ENCODE measurements at places on chromosomes 7 and 10.

DNA sequence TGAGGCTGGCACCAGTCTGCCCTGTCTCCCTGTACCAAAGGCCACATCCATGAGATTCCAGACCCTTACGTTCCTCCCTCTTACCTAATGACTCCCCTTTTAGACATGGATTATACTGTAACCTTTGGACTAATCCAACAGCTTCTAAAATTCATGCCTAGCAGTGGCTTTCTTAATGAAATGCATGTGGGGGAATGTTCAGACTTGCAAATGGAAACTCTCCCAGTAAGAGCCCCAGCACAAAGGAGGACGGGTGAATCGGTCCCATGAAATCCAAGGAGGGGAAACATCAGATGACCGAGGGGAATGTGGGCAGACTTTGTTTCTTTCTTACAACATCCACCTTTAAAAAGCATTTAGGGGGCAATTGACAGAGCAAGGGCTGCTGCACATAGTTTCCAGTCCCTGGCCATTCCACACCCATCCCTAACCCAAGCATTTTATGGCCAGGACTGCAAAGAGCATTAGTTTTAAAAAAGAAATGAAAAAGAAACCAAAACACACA is 71.5 kb downstream of the COL13A1 start:
- DNase-seq: no peak

GRCh38 chr10:110029450-110029849 is 21.7 kb downstream of the ADD3 start:
- no peak for DNase-seq

DNA sequence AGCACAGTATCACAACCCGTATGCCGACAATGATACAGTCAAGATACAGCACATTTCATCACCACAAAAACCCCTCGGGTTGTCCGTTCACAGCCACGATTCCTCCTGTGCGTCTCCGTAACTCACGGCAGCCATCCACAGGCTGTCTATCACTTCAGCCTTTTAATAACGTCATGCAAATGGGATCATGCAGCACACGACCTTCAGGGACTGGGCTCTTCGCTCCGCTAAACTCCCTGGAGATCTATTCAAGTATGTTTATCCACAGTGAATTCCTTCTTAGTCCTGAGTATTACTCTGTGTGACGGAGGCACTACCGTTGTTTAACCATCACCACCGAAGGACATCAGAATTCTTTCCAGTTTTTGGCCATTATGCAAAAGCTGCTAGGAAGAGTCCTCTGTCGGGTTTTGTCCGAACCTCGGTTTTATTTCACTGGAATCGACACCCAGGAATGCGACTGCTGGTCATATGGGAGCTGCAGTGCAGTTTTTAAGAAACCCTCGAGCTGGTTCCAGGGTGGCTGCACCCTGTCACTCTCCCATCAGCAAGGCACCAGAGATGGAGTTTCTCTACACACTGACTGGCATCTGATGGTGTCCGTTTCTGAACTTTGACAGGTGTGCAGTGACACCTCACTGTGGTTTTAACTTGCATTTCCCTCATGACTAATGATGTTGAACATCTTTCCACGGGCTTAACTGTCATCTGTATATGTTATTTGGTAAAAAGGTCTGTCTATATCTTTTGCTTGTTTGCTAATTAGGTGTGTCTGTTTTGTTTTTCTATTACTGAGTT is 193.6 kb downstream of the MAD1L1 start:
- DNase-seq: no peak

DNA sequence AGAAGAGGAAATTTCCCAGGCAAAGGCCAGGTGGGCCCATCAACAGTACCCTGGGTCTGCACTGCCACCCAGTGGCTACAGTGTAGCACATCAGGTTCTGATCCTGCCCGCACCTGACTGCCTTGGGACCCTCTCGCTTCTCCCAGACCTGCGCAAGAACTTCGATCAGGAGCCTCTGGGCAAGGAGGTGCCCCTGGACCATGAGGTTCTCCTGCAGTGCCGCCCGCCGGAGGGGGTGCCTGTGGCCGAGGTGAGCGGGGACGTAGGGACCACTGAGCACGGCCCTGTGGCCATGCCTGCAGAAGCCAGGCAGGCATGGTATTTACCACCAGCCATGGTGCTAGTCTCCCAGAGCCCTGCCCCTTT is 33.9 kb upstream of the SLC29A3 start:
- DNase-seq: peak; percentile 10

GRCh38 chr10:87053577-87054181 is 33.6 kb downstream of the FAM25A start:
- DNase-seq: no peak

DNA sequence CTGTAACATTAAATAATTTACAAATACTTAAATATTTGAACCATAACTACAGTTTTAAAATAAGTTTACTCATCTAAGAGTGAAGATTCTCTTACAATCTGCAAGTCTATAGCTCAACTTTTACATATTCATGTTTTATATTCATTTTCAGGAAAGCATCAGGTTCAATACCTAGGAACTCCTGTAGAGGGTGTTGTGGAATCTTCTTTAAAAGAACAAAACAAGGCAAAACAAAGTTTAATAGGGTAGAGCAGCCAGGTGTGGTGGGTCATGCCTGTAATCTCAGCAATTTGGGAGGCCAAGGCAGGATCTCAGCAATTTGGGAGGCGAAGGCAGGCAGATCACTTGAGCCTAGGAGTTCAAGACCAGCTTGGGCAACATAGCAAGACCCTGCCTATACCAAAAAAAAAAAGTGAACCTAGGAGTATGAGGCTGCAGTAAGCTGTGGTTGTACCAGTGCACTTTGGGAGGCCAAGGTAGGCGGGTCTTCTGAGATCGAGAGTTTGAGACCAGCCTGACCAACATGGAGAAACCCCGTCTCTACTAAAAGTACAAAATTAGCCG is 45.1 kb downstream of the ST8SIA6 start:
- DNase-seq: no peak

DNA sequence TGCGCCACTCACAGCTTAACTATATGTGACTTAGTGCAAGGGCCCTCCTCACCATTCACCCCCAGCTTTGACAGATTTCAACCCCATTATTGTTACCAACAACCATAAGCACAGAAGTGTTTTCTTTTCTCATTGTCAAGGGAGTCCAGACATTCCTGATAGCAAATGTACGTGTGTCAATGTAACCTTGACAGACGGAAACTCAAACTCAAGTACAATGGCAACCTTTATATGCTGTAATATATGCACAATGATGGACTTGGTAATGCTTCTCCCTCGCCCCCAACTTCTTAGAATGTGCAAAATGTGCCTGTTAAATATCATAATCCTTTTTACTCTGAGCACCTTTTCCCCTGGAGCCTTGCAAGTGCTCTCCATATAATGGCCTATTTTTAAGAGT is 34.7 kb downstream of the CYCS start:
- DNase-seq: no peak

- no peak for DNase-seq
Measured at GRCh38 chr7:6495597-6496262, 48.0 kb upstream of the DAGLB start.

GRCh38 chr10:70809726-70810125 is 6.0 kb upstream of the SGPL1 start:
- DNase-seq: no peak

DNA sequence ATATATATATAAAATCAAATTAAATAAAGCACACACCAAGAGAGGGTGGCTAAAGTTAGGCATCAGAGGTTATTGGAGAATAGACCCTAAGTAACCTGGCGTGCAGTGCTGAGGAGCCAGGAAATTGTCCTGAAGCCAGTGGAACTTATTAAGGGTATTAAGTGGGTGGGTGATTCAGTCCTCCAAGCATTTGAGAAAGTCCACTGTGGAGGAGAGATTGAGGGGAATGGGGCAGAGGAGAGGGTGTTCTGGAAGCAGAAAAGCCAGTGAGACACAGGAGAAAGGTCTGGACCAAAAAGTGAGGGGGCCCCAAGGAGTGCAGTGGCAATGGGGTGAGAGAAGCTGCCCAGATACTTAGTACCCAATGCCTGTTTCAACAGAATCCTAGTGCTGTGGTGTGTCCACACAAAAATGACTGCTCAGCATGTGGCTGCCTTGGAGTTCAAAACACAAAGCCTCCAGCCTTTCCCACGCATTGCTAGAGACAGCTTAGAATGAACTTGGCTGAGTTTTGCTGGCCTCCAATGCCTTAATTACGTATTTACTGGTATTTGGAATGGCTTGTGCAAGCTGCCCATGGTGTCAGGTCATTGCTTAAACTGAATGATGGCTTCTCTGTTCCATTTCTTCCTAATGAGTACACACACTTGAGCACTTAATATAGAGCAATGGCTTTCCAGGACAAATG is 44.9 kb upstream of the CHST15 start:
- no peak for DNase-seq

- DNase-seq: no peak
Measured at GRCh38 chr7:50088463-50089129, 4.5 kb downstream of the ZPBP start.

- DNase-seq: no peak
Measured at GRCh38 chr7:115708013-115708341, 322.6 kb downstream of the TFEC start.

- DNase-seq: no peak
Measured at GRCh38 chr10:33524966-33525365, 190.5 kb upstream of the NRP1 start.

- no peak for DNase-seq
Measured at GRCh38 chr10:88913788-88914187, 33.7 kb downstream of the STAMBPL1 start.

GRCh38 chr10:116470768-116471415 is 43.2 kb downstream of the PNLIPRP3 start:
- DNase-seq: no peak

DNA sequence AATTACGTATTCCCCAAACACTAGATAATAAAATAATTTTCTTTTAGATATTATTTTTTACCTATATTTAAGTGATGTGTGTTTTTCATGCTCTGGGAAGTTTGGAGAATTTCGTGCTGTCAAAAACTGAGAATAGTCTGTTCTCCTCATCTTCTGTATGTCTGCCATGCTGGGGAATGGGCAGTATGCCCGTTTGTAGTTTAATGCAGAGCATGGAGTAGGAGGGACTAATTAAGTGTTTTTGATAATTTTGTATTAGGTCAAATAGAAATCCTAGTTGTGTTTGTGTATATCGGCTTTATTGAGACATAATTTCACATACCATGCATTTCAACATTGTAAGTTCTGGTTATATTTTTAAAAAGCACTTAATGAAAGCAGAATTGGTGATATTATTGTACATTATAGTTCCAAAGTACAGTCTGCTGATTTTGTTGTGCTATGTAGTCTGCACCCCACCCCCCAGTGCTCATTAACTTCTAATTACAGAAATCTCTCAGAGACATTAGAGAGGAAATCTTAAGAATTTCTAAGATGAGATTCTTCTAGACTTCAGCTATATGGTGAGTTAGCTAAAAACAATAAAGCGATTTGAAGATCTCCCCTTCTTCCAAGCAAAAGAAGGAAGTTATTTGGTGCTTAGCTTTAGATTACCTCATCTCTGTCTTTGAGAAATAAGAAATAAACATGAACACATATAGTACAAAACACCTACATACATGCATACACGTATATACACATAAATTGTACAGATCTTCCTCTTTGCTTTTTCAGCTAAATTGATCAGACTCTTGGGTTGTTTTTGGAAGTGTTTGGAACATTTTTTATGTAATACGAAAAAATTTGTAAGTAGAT is 22.2 kb downstream of the ZRANB1 start:
- no peak for DNase-seq

DNA sequence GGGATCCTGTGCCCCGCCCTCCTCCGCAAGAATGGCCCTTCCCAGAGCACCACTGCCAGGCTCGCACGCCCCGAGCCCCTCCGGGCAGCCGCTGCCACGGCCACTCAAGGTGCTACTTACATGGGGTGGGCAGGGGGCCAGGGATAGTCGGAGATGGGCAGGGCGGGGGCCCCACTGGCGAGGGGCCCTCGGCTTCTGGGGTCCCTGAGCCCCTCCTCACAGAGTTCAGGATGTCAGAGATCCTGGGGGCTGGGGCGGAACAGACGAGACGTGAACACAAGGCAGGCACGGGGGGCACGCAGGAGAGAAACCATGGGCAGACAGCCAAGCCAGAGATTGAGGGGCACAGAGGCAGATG is 25.6 kb downstream of the YKT6 start:
- no peak for DNase-seq

DNA sequence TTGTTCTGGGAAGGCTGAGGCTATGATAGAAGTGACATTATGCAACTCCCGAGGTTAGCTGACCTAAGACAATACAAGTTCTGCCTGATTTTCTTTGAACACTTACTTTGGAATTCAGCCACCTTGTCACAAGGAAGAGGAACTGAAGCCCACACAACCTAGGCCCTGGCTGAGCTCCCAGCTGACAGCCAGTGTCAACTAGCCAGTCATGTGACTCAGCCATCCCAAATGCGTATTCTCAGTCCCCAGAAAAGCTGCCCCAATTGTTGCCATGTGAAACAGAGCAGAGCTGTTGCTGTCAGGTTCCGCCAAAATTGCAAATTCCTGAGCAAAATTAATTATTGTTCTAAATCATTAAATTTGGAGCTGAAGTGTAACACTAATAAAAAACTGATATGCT is 1010.0 kb downstream of the XPNPEP1 start:
- DNase-seq: no peak

- no peak for DNase-seq
Measured at GRCh38 chr10:20874261-20874660, 22.9 kb downstream of the NEBL start.

DNA sequence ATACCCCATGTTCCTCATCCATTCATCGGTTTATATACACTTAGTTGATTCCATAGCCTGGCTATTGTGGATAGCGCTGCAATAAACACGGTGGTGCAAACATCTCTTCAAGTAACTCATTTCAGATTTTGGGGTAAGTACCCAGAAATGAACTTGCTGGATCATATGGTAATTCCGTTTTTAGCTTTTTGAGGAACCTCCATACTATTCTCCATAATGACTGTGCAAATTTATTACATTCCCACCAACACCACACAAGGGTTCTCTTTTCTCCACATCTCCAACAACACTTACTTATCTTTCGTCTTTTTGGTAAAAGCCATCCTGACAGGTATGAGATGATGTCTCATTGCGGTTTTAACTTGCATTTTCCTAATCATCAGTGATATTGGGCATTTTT is 3.7 kb downstream of the NPFFR1 start:
- DNase-seq: no peak

- no peak for DNase-seq
Measured at GRCh38 chr10:115558252-115558651, 465.1 kb downstream of the ATRNL1 start.

- no peak for DNase-seq
Measured at GRCh38 chr10:45379891-45380540, 6.0 kb downstream of the ALOX5 start.

DNA sequence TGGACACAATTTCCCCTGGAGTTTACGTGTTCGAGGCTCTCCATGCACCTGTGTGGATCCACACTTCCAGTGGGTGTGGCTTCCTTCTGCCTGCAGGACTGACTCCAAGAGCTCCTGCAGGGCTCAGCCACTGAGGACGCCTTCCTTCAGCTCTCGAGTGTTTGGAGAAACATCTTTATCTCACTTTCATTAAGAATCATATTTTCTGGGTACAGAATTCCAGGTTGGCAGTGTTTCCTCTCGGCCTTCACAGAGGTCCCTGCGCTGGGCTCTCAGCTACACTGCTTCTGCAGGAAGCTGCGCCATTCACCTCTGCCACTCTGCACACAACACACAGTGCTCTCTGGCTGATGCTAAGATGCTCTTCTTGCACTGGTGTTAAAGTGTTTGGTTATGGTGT is 69.9 kb upstream of the NKX6-2 start:
- DNase-seq: no peak

Data from stimulated activated CD4-positive, alpha-beta T cell treated with anti-CD3 and anti-CD28 coated beads, Interleukin-15, amount 100 ng/mL, for 48 hours (primary cell).